H9 (cell line): ENCODE measurements at places on chromosomes 7 and 10.
A peak's percentile ranks its signal among the peaks of the same experiment; 100 is the strongest.

GRCh38 chr7:108627476-108628051 lies 57.9 kb downstream of the DNAJB9 start:
- H3K27me3 ChIP-seq = no peaks in the 10 kb centered on the region
- DNase-seq = no peak
- H3K36me3 ChIP-seq = no peaks in the 10 kb centered on the region
- no peak overlapping the region for H3K27ac ChIP-seq
- H3K4me3 ChIP-seq = no peak overlapping the region
- H3K4me1 ChIP-seq = no peaks in the 10 kb centered on the region

GRCh38 chr7:80263333-80263732 lies 128.7 kb downstream of the GNAI1 start:
- H3K36me3 ChIP-seq = no peaks in the 10 kb centered on the region
- H3K27me3 ChIP-seq = no peaks in the 10 kb centered on the region
- H3K4me1 ChIP-seq = no peaks in the 10 kb centered on the region
- no peak overlapping the region for H3K27ac ChIP-seq
- no peak overlapping the region for H3K4me3 ChIP-seq

- H3K27me3 ChIP-seq = no peaks in the 10 kb centered on the region
- no peak overlapping the region for H3K27ac ChIP-seq
- no peaks in the 10 kb centered on the region for H3K36me3 ChIP-seq
Observed at GRCh38 chr10:71468363-71469094, 71.8 kb downstream of the CDH23 start.

GRCh38 chr10:30373596-30374327 lies 24.7 kb upstream of the MTPAP start:
- no peaks in the 10 kb centered on the region for H3K36me3 ChIP-seq
- no peak overlapping the region; the same call in 1 of the 2 replicates for H3K4me3 ChIP-seq
- H3K27me3 ChIP-seq = no peaks in the 10 kb centered on the region
- no peak overlapping the region for H3K27ac ChIP-seq

GRCh38 chr7:100693312-100694097 lies 545 bp downstream of the GIGYF1 start:
- H3K4me1 ChIP-seq = 0 out of 2 replicates have a peak, but pooled peaks cover 5% of the 10 kb centered on the region
- peaks cover 24% of the 10 kb centered on the region for H3K36me3 ChIP-seq
- H3K27ac ChIP-seq = no peak overlapping the region
- DNase-seq = peak; percentile 30
